Activated CD8-positive, alpha-beta memory T cell treated with anti-CD3 and anti-CD28 coated beads for 4 hours (primary cell): ENCODE measurements at places on chromosomes 2 and 18.

- no peak for DNase-seq
Measured at GRCh38 chr2:75047992-75048625, 89.7 kb downstream of the POLE4 start.

- no peak for DNase-seq
Measured at GRCh38 chr2:69134306-69134945, 121.4 kb downstream of the ANTXR1 start.

DNA sequence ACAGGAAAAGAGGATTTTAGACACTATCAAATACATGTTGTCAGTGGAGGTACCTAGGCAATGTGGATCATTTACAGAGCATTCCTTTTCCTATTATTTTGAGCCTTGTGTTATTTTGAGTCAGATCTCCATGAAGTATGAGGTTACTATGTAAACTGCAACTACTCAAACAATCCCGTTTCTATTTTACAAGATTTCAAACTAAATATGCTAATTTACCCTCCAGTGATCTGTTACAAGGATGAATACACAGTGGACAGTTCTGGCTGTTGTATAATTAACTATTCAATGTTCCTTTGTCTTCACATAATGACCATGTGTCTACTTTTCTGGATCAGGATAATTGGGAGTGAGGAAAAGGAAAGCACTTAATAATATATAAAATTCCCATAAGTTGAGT lies 4.6 kb downstream of the HOXD1 start:
- no peak for DNase-seq

- DNase-seq: no peak
Measured at GRCh38 chr2:223102040-223102400, 50.0 kb downstream of the KCNE4 start.

GRCh38 chr2:201172279-201172678 lies 10.7 kb upstream of the CASP10 start:
- no peak for DNase-seq

DNA sequence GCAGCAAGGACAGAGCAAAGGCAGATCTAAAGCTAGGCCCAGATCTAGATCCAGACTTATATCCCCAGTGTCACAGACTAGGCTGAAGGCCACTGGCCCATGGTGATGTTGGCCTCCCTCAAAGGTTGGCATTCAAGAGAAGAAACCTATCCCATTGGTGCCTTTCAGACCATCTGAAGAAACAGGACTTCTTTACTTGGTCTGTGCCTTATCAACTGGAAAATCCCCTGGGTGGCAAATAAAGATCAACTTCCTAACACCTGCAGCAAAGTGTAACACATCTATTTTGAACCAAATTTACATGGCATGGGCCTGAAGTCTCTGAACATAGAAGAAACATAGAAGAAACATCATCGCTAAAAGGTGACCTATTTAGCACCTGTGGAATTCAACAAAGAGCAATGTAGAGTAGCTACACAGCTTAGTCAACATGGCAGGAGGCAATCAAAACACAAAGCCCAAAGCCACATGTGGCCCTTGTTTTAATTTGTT lies 35.8 kb downstream of the METTL4 start:
- no peak for DNase-seq

GRCh38 chr2:65073879-65074565 lies 17.8 kb downstream of the CEP68 start:
- no peak for DNase-seq

DNA sequence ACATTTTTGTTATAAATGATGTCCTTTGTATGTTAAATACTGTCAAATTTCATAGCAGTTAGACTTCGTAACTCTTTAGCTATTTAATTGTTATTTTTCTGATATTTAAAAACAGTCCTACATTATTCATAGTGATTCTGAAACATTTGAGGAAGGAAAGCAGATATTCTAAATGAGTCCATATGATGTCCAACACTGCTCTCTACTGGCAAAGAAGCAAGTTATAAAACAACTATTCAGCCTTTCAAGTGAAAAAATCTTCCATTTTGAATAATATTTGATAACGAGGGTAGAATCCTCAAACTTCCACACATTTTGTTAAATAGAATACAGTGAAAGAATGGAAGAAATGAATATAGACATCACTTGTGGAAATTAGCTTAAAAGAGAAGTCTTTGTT lies 220.8 kb downstream of the GULP1 start:
- DNase-seq: no peak

GRCh38 chr18:57846258-57846657 lies 43.1 kb upstream of the ATP8B1 start:
- DNase-seq: no peak

DNA sequence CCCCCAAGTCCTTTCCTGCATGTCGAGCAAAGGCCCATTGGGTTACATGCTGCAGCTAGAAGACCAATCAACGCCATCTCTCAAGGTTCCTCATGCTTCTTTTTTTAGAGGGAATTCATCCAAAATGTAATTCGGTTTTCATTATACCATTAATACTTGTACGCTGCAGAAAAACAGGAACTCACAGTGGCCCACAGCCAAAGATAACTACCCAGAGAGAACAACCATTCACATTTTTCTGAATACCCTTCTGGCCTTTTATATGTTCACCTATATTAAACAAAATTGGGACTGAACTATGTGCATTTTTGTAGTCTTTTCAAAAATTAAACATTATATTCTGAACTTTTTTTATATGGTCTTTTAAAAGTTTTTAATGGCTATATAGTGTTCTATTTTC lies 25.8 kb downstream of the FARP2 start:
- DNase-seq: no peak

GRCh38 chr2:239581352-239581901 lies 180.6 kb upstream of the HDAC4 start:
- DNase-seq: no peak

GRCh38 chr2:24616616-24617015 lies 125.6 kb downstream of the NCOA1 start:
- no peak for DNase-seq

DNA sequence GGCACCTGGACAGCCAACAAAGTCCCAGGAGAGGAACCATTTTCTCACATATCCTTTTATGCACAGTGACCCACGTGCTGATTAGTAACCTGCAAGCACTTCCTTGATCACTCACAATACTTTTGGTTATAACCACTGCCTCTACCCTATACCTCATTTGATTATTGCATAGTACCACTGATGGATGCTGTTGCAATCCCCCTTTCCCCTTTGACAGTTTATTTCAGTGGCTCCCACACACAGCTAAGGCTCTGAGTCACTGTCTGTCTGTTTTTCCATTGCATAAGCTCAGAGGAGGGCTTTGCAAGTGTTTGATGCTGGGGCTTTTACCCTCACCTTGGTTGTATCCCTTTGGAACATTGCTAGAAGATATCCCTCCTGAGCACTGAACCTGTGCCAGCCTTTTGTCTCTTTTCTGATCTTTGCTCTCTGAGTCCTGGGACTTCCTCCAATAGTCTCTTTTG lies 101.7 kb upstream of the RBBP8 start:
- no peak for DNase-seq

DNA sequence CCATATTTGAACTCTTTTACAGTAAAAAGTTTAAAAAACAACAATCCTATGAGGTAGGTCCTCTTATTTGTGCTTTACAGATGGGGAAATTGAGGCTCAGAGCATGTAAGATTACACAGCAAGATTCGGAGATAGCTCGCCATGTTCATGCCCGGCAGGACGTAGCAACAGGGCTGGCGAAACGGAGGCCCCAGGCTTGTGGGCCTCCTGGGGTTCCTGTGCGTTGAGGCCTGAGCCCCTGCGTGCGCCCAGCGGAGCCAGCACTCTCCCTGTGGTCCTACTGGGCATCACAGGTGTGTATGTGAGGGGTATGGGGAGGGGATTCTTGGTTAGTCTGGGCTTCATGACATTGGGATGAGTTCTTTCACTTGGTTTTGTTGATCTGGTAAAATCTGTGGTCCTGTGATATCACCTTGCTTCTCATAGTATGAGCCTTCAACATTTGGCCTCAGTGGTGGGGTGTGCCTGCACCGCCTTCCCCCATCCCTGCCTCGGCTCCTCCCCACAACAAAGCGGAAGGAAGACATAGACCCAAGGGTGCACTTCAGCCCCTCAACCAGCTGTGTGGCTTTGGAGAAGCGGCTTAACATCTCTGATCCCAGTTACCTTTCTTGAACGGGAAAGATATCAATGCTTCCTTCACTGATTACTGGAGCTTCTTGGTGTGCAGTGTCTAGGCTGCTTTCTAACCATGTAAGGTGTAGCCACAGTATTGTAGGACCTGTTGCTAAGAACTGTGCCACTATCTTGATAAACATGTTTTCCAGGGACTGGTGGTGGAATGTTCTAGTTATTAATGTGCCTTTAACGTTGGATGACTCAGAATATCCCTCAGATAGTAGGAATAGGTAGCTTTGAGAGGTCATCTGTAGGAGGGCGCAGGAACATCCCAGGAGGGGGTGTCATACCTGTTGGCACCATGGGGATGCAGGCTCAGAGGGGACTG lies 37.2 kb downstream of the HPCAL1 start:
- DNase-seq: no peak

DNA sequence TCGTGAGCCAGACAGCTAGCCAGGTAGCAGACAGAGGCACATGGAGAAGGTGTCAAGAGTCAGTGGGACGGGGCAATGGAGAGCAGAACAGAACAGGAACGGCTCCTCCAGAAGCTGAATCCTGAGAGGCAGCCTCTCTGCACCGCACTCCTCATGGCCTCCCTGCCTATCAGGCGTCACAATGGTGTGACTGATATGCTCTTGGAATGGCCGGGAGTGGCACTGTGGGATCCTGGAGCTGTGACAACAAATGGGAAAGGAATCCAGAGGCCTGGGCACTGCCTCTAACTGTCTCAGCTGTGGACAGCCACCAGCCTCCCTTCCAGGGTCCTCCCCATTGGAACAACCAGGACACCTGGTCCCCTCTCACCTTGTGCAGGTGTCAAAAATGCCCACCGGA lies 89.1 kb upstream of the ID2 start:
- no peak for DNase-seq

DNA sequence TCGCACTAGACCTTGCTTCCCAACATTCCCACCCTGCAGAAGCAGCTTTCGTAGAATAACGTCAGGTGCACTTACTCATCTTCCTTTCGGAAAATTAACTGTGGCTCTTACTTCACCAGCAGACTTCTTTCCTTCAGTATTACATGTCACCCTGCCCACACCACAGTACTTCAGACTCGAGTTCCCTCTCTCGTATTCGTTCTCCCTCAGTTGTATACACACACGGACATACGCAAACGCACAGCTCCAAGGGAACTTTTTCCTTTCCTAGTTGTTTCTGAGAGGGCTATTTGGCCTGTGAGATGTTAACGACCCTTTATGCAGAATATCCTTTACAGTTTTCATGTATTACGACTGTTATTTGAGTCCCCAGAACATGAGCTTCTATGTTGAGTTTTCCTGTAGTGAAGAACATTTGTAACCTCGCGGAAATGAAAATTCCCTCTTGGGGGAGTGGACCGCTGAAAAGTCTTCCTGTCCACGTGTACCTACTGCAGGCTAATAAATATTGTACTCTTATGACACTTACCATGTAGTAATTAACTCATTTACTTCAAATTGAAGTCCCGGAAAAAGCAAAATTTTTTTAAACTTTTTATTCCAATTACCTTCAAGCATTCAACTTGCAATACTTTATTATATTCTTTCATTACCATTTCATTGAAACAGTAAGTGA lies 908 bp downstream of the ERLEC1 start:
- no peak for DNase-seq

- DNase-seq: no peak
Measured at GRCh38 chr2:35343135-35343534, 1012.4 kb upstream of the CRIM1 start.

DNA sequence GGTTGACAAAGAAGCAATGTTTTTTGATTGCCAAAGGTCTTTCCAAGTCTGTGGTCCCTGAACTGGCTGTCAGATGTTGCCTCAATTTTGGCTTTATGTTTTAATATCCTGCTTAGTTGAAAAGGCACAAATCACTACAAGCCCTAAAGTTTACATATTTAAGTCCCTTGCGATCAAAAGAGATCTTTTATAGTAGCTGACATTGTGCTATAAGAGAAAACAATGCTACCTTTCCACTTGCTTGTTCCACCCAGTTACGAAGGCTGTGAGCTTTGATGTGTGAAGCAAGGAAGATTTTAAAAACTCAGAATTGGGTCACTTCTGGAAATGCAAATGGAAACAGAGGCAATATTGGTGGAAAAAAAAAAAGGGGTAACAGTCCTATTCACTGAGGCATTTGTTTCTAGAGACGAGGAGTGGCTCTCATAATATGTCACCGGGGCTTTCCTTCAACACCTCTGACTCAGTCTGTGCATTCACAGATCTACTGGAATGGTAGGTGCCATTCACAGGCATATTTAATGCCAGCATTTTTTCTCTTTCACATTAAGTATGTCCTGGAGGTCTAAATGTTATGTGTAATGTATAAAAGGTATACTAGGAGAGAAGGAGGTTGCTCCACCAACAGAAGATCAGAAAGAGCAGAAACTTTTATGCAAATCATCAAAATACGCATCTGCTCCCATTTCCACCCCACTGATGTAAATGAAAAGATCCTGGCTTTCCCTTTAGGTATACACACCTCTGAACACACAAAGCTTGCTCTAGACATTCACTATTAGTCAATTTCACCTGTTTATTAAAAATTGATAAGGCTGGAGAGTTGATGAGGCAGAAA lies 91.8 kb downstream of the TGIF1 start:
- DNase-seq: no peak

DNA sequence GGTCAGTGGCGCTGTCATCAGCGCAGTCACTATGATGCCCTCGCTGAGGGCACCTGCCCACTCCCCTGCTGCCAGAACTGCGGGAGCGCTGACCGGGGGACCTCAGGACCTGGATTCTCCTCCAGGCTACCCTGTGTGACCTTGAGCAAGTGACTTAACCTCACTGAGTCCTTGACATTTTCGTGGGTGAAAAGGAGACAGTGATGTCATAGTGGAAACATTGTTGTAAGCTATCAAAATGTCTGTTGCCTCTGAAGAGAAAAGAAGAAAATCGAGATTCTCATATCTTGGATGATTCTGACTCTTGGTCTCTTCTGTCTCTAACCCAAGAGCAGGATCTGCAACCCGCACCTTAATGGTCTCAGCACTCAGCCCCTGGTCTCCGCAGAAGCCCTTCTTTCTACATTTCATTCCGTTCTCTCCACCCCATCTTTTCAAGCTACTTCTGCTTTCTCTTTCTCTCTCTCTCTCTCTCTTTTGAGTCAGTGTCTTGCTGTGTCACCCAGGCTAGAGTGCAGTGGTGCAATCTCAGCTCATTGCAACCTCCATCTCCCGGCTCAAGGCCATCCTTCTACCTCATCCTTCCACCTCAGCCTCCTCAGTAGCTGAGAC lies 978 bp upstream of the TUBA4A start:
- DNase-seq: no peak

GRCh38 chr2:60853531-60853930 lies 27.8 kb upstream of the REL start:
- DNase-seq: no peak

- DNase-seq: no peak
Measured at GRCh38 chr2:234913208-234913626, 38.6 kb upstream of the SH3BP4 start.

- no peak for DNase-seq
Measured at GRCh38 chr2:878245-878930, 72.3 kb upstream of the SNTG2 start.
